Iris pigment epithelial cell (primary cell): ENCODE measurements at places on chromosomes 13 and 19.

GRCh38 chr19:29695765-29696564 is 19.1 kb downstream of the C19orf12 start:
- no peak for DNase-seq

DNA sequence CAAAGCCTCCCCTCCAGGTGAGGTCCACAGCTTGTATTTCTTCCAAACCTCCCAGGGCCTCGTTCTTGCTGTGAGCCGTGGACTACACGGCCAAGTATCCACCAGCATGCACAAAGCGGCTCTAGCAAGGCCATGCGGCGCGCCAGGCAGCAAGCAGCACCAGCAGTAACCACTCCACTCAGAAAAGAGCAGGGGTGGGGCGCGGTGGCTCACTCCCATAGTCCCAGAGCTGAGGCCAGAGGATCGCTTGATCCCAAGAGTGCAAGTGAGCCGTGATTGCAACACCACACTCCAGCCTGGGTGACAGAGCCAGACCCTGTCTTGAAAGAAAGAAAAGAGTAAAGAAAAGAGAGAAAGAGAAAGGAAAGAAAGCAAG is 4.7 kb downstream of the CCDC8 start:
- DNase-seq, result peak; percentile 49

DNA sequence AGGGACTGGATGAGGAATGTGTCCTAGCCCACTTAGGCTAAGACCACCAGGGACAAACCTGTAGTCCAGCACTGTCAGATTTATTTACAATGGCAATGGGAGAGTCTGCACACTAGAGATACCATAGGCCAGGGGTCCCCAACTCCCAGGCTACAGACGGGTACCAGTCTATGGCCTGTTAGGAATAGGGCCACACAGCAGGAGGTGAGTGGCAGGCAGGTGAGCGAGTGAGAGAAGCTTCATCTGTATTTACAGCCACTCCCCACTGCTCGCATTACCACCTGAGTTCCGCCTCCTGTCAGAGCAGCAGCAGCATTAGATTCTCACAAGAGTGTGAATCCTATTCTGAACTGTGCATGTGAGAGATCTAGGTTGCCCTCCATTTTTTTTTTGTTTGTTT is 2.4 kb downstream of the THAP8 start:
- DNase-seq, result no peak

DNA sequence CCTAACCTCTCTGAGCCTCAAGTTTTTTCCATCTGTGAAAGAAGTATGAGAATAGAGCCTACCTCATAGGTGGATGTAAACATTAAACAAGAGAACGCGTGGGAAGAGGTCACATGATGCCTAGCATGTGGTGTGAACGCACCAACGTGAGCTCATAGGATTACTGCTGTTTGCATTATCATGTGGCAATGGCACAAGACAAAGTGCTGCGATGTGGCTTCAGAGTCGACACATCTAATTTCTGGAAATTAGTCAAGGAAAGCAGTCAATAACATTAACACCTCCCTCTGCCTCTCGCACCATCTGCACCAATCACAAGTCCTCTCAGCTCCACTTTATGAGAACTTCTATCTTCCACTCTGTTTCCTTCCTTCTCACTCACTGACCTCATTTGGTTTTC is 489.7 kb downstream of the COG6 start:
- no peak for DNase-seq

DNA sequence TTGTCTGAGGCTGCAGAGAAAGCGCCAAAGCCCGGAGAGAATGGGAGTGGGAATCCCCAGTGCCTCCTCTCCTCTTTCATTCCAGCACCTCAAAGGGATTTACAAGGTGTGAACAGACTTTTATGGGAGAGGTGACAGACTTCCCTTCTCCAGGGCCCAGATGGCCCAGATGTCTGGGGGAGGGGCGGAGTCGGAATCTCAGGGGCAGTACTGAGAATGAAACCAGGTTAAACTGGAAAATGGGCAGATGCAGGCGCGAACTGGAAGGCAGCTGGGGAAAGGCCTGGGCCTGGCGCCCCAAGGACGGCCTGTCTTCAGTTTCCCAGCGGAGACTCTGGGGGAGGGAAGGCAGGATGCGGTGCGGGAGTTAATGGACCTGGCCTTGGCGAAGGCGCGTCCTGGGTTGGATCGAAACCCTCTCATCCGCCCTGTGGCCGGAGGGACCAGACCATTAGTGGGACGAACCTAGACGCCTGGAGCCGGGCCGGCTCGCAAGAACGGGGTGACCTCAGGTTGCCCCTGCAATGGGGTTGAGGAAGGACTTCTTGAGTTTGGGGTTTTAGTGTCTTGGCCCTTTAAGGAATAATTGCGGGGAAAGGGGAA is 592 bp upstream of the TRIP10 start:
- peak; percentile 47 for DNase-seq

DNA sequence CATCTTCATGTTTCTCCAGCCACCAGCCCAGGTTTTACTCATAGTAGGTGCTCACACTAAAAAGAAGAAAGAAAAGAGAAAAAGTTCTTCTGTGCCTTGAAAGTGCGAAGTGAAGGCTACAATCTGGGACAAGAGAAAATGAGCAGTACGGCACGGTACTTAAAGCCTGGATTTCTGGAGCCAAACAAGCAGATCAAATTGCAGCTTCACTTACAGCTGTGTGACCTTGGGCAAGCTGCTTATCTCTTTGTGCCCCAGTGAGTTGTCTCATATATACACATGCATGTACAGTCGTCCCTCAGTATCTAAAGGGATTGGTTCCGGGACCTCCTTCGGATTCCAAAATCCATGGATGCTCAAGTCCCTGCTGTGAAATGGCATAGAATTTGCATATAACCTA is 41.8 kb downstream of the GSX1 start:
- DNase-seq, result no peak

GRCh38 chr19:18282788-18283141 is 1.3 kb upstream of the JUND start:
- DNase-seq, result no peak

DNA sequence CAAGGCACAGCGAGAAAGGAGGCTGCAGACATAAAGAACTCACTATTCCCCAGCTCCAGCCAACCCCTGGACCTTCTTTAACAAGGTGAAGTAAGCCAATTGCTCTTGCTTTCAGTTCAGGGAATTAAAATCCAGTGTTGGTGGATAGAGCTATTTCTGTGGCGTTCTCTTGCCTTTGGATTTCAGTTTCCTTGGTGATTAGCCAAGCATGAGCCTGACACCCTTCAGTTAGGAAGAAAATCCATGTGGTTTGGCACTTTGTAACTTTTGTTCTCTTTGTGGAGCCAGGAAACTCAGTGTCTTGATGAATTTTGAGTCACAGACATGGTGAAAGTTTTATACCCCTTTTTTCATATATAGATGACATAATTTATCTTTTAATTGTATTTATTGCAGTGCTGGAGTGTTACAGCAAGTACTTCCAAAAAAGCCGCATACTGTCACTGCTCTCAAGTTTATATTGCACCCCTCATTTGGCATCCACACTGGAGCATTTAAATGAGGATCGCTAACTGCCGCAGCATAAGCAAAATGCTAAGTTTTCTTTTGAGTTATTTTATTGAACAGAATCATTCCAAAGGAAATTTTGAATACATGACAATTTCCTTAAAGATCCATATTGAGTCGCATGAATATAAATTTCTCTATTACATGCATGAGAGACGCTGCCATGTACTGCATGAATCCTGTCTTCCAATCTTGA is 406.8 kb downstream of the MYO16 start:
- DNase-seq, result peak; percentile 17

DNA sequence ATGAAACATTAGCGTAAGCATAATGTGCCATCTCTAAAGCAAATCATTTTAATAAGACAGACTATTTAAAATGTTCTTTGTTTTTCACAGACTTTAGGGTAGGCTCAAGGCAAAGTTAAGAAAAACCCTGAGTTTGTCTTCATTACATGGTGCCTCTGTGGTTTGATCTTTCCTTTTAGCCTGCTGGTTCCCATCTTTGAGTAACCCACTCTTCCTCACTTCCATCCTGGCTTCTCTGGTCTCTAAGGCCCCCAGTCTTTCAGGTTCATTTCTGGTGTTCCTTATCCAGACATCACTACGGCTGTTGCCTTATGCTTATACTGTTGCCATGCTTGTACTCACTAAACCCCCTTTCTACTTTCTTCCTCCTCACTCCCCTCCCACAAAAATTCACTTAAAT is 38.4 kb downstream of the DACH1 start:
- DNase-seq, result no peak

- DNase-seq, result peak; percentile 52
Observed at GRCh38 chr13:29369060-29369743, 226.3 kb downstream of the SLC7A1 start.

GRCh38 chr13:71625694-71626093 is 241.3 kb downstream of the DACH1 start:
- peak; percentile 82 for DNase-seq

DNA sequence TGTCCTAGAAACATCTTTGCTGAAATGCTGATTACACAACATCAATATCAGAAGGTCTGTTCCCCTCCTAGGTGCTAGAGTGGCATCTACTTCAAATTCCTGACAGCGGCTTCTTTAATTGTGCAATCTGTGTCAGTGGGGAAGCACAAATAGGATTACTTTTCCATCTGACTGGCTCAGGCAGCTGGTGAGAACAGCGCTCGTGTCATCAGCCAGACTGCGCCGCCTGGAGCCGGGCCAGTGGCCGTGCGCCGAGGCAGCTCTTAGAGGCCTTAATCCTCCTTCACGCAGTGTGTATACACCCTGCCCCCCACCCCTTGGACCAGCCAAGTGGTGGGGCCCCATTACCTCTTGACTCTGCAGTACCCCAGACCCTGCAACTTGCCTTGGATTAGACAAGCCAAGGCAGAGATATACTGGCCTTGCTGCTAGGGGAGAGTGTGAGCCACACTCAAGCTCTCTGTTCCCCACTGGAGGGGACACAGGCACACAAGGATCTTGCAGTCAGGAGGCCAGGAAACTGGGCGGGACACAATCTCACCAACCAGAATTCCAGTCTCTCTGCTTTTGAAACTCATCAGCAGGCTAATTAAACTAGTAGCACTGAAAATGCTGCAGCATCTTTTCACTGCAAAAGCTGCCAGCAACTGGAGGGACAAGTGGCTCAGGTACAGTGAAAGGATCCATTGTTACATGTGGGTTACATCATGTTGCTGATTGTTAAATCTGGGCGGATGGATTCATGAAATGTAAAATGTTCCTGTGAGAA is 48.9 kb upstream of the EPHX3 start:
- DNase-seq, result peak; percentile 96

GRCh38 chr13:46354156-46355087 is 32.6 kb downstream of the RUBCNL start:
- peak; percentile 96 for DNase-seq

DNA sequence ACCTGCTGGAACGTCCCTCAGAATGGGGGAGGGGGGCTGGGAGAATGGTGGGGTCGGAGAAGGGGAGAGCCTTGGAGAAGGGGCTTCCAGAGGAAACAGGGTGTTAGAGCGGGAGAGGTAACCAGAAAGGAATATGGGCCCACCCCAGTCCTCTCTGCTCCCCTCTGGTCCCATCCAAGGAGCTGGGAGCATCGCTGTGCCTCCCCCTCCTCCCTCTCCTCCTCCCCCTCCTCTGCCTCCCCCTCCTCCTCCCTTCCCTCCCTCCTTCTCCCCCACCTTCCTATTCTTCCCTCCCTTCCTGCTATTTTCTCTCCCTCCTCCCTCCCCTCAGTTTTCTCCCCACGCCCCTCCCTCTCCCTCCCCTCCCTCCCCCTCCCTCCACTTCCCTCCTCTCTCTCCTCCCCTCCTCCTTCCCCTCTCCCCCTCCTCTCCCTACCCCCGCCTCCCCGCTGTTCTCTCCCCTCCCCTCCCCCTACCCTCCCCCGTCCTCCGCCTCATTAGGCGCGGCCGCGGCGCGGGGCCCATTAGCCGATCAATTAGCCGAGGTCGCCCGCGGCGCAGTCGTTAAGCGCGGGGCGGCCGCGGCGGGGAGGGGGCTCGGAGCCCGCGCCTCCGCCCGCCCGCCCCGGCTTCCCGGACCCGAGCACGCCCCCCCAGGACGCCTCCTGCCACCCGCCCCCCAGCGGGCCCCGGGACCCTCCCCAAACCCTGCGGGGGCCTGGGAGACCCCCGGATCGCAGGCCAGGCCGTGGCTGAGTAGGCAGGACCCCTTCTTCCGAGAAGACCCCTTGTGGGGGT is 15.4 kb downstream of the TLE5 start:
- DNase-seq, result no peak

DNA sequence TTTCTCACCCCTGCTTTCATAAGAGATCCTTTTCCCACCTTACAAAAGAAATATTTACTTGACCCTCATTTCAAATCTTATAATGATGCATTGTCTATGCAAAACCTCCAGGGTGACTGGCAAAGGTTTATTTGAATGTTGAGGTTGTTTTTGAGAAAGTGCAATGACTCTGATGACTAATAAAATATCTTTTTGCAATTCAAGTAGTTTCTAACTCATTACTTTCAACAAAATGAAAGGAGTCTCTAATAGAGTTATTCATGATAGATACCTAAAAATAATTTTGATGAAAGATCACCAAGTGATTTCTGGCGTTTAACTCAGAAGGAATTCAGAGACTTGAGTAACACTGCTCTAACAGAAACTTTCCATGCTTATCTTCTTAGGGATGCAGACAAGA is 144.2 kb downstream of the FOXO1 start:
- no peak for DNase-seq

DNA sequence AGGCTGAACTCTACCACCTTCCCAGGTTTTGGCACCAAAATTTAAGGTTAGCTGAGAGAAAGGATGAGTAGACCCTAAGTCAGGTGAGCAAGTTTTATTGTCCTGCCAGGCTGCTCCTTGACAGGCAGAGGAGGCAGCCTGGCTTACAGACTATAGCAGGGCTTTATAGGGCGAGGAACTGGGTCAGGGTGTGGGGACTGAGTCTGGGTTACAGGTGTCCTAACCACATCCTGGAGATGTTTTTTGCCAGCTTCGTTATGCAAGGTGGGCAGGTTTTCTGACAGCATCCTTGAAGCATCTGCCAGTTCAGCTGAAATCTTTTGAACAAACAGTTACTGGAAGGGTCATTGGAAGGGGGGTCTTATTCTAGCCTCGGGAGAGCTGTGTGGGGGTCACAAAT is 905.7 kb upstream of the SLITRK5 start:
- DNase-seq, result no peak

DNA sequence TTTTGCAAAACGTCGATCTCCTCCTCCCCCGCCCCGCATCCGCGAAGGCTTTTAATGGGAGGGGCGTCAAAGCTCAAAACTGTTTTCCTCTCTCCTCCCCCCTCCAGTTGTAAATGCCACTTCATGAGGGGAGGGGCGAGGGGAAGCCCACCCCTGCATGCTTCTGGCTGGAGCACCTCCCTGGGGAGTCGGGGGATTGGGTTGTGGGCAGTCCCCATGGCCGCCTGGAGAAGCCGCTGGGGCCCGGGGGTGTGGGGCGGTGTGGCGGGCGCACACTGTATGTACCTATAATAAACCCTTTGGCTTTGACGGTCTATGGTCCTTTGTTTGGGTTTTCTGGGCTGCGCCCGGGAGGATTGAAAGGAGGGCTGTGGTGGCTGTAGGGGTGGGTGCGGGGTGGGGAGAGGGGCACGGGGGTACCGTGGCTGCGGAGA is 505 bp upstream of the SHKBP1 start:
- no peak for DNase-seq

GRCh38 chr19:46442808-46443450 is 14.2 kb upstream of the PNMA8C start:
- peak; percentile 79 for DNase-seq

DNA sequence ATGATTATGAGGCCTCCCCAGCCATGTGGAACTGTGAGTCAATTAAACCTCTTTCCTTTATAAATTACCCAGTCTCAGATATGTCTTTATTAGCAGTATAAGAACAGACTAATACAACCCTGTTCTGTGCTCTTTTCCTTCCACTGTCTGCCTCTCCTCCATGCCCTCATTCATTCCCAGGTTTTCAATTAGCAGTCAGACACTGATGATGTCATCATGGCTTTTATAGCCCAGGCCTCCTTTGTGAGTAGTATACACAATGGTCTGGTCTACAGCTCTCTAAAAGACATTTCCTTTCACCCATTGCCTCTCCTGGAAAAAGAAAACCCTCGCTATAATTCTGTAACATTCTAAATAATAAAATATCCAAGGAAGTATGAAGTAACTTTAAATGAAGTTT is 25.5 kb downstream of the FGF14 start:
- no peak for DNase-seq
